Stimulated activated CD4-positive, alpha-beta T cell treated with anti-CD3 and anti-CD28 coated beads, Interleukin-15, amount 100 ng/mL, for 48 hours (primary cell): ENCODE measurements at places on chromosomes 6 and 20.

GRCh38 chr20:57809661-57810172 is 99.9 kb upstream of the PMEPA1 start:
- no peak for DNase-seq

DNA sequence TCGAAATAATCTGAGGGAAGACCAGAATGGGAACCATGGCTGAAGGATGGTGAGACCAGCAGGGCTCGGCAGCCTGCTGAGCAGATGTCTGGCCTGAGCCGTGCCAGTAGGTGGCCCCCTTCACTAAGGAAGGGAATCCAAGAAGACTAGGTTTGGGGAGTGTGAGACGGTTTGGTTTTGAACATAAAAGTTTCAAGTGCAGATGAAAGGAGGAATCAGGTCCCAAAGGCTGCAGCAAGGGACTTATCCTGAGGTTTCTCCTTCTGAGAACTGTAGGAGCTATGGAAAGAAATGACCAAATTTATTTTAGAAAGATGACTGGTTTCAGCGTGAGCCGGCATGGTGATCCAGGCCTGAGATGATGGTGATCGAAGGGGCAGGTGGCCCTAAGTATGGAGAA is 4.6 kb upstream of the OSER1 start:
- peak; percentile 64 for DNase-seq

- DNase-seq = peak; percentile 29
Measured at GRCh38 chr20:49713753-49714712, at the start of gene B4GALT5. Gene B4GALT5 (minus strand): TSS chr20:49713878. CDS start chr20:49713690, 188 bp downstream.

DNA sequence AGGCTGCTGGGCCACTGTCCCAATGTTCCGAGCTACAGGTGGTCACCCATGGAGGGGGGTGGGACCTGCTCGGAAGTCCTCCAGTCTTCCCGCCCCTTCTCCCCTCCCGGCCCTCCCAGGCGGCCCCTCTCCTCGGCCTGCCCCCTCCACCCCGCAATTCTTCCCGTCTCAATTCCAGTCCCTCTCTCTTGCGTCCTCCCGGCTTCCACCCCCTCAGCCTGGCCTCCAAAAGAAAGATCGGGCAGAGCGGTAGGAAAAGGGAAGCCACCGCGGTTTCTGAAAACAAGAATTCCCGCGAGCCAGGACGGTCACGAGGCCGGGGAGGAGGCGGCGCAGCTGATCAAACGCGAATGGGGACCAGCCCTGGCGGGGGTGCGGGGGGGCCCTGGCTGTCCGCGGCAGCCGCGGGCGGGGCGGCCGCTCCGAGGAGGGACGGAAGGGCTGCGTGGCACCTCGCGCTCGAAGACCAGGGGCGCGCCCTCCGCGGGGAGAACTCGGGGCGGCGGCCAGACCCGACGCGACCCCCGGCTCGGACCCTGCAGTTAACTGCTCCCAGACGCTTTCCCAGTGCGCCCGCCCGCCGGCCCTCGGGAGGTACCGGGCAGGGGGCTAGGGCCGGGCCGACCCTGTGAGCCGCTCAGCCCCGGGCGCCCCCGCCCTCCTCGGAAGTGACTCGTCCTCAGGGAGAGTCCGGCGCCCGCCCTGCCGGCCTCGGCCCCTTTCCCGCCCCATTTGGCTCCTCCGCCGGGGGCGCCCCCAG is 1.0 kb downstream of the PXDC1 start:
- no peak for DNase-seq

GRCh38 chr20:31638317-31638716 is 605 bp downstream of the COX4I2 start:
- no peak for DNase-seq

DNA sequence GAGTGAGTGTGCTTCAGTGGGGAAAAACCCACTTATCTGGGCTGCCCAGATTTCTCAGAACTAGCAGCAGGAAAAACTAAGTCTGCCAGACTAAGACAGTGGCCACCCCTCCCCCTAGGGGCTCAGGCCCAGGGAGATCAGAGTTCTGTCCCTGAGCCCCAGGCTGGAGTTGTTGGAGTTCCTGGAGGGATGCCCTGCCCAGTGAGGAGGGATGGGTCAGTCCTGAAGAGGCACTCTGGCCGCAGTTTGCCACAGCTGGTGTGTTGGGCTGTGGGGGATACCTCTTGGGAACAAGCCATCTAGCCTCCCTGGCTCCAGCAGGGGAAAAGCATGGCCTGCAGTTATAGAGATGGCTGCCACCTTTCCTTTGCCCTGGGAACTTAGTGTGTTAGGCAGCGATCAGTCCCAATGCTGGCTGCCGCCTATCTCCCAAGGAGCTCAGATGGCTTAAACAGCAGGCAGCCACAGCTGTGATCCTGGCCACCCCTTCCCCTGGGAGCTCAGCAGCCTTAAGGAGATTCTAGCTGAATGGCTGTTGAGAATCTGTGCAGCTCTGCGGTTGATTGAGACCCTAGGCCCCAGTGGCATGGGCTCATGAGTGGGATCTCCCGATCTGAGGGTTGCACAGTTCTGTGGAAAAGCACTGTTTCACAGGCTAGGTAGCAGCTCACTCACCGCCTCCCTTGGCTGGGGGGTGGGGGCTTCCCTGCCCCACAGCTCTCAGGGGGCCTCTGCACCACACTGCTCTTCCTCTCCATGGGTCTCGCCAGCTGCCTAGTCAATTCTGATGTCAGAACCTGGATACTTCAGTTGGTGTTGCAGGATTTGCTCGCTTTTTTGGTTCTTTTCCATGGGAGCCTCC is 13.2 kb downstream of the SIRPG start:
- DNase-seq = no peak

DNA sequence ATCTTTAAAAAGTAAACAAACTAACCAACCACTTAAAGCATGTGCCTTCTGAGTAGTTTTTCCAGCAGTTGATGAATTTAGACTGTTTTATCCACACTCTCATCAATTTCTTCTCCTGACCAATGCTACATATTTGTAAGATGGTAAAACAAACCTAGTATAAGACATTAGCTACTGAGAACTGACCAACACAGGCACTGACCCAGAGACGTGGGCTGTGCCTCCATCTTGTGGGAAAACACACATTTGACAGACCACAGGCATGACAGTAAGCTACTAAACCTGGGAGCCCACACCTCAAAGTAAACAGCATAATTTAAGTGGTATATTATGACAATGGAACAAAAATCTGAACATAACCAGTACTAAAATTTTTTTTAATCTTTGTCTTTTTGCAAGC is 121.4 kb upstream of the NRSN1 start:
- DNase-seq = no peak

DNA sequence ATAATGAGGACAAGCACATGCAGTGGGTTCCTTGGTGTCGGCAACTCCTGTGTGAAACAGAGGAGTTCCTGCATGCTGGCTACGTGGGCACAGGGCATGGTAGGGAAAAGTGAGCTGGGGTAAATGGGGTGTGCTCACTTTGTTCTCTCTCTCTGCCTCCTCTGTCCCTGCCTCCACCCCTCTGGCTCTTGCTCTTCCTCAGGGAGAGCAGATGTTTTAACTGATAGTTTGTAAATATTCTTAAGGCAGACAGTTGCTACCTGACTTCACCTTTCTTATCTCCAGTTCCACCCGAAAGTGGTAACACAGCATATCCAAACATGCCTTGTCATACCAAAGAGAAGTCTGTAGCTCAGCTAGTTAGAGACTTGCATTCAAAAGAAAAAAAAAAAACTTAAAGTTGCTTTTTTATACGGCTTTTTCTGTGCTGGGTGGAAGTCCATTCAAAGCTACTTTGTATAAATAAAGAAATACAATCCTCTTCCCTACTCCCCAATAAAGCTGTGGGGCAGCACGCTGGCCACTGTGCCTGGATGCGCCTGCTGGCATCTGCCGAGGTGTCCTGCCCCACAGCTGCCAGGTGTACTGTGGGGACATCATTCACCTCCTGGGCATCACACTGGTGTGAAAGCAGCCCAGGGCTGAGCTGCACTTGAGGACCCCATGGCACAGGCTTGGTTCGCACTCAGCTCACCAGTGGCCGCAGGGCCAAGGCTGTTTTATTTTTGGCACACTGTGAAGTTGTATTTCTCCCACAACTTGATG is 93.6 kb downstream of the FOXC1 start:
- DNase-seq = no peak

DNA sequence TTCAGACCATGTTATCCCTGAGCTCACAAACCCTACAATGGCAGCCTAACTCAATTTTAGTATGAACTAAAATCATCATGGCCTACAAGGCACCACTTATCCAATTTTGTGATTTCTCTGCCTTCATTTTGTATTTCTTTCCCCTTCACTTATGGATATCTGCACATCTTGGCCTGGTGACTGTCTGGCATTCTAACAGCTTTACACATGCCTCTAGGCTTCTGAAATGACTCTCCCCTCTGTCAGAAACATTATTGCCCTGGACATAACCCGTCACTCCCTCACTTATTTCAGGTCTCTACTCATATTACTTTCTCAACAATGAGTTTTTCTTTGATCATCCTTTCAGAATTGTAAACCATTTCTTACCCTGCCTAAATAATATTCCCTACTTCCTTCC is 89.2 kb upstream of the THEMIS start:
- DNase-seq = no peak

DNA sequence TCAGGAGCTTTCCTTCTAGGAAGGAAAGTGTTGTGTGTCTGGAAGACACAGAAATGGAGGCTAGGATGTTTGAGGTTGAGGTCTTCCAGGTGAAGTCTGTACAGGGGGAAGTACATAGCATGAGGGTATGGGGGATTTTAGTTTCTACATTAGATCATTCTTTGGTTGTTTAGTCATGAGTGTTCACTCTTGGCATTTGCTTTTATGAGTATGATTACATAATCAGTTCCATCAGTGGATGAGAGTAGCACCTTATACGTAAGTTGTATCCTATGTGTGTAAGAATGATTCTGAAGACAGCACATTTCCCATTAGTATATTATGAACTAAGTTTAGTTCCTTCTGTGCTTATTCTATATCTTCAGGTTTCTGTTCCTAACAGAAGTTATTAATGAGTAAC is 1.9 kb downstream of the CDYL start:
- DNase-seq = no peak

DNA sequence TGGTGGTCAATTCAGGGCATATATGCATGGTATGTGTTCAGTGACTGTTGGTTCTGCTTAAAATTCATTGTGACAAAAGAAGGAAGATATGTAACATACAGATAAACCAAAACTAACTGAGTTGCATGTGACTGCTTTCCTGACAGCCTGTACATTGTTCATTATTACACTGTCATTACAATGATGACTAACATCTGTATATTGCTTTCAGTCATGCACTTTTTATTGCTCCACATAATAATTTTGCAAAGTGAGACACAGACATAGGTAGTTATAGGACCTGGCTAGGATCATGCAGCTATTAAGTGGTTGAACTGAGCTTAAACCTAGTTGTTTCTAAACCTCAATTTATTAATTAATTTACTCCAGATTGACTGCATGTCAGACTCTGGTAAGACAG is 703.2 kb downstream of the HDGFL1 start:
- no peak for DNase-seq

- no peak for DNase-seq
Measured at GRCh38 chr20:62288535-62289105, 14.2 kb upstream of the ADRM1 start.
